GM13977 (cell line): ENCODE measurements at places on chromosomes 11 and 22.

DNA sequence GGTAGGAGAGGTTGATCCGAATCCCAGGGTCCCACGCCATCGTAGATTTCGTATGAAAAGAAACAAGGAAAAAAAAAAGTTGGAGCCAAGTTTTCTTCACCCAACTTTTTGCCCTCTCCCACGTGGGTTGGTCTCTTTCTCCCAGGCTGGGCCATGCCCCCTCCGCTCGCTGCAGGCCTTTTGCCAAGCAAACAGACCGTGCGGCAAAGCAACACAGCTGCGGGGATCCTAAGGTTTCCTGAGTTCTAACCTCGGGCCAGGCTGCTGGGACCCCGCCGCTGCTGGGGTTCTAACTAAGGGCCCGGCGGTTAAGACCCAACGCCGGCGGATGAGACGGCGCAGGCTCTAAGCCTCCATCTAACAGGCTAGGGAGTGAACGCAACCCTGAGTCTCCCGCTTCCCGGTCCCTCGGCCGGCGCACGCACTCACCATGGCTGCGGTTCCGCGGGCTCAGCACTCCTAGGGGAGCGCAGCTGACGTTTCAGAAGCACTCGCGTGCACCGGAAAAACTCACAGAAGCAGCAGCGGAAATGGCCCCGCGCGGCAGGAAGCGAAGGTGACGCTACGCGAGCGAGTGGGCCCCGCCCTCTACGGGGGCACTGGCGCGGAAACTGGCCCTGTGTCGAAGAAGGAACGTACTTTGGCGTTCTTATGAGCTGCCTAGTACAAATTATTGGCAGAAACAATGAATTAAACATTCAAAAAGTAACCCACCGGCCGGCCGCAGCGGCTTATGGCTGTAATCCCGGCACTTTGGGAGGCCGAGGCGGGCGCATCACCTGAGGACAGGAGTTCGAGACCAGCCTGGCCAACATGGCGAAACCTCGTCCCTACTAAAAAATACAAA lies at the start of gene SNU13:
SNU13 (minus strand) TSS at position 503 of the 847 bp plus-strand sequence; CDS start at position 432, 71 bp downstream.
- DNase-seq = peak; percentile 91

GRCh38 chr22:41260871-41261270 lies 20.1 kb upstream of the CHADL start:
- no peak for DNase-seq

GRCh38 chr22:33842421-33843094 lies 77.7 kb downstream of the LARGE1 start:
- no peak for DNase-seq

DNA sequence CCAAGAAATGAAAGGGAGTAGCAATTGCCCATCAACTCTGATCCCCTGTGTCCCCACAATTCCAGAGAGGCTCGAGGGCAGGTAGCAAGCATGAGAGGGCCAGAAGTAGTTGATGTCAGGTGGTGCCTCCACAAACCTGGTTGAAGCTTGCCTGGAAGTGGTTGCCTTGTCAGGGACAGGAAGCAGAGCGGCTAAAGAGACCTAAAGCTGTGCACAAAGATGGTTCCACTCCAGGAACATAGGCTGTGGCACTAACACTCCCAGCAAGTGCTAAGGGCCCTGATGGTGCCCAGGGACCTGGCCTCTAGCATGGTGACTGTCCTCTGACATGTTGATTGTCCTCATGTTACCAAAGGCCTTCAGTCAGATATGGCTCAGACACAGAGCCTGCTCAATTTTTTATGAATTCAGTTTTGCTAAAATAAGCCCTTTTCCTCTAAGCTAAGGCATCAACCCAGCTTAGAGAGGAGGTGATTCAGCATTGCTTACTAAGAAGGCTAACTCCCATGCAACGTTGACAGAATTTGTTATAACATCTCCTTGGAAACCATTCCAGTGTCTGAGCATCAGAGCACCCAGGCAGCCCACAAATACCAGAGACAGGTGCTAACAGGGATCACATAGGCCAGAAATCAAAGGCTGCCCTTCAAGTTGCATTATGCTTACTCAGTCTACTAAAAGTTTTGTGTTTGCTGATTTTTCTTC lies 196.3 kb upstream of the ARHGAP20 start:
- no peak for DNase-seq

GRCh38 chr11:132177106-132177505 lies 806.7 kb downstream of the NTM start:
- no peak for DNase-seq

DNA sequence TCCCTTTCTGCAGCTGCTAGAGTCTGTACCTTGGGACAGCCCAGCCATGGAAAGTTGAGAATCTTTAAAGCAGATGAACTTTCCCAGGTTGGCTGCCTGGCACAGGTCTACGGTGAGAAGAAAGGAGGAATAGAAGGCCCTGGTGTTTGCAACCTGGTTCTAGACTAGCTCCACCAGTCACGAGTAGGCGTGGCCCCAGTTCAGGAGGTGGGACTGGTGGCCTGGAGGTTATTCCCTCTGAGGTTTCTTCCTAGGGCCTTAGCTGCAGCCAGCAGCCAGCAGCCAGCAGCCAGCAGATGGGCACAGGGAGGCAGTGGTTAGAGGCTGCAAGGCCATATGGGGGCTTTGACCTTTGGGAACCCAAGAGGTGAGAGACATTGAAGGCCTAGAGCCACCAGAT lies 40.9 kb downstream of the PRDM11 start:
- no peak for DNase-seq

GRCh38 chr11:112689851-112690250 lies 271.4 kb upstream of the NCAM1 start:
- no peak for DNase-seq

DNA sequence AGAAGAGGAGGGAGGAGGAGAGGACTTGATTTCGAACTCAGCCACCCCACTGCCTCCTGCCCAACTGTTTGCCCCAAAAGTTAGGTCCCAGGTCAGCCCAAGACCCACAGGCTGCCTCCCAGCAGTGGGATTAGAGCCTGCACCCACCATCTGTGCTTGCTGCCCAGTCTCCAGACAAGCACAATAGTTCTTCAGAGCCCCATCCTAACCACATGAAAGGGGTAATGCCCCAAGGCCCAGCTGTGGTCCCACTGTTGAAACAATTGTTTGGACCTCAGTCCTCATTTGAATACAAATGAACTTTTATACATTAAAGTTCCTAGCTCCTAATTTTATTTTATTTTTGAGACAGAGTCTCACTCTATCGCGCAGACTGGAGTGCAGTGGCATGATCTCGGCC lies 5.4 kb upstream of the VPS51 start:
- no peak for DNase-seq

- DNase-seq = no peak
Measured at GRCh38 chr11:34585304-34585734, 35.6 kb upstream of the EHF start.

DNA sequence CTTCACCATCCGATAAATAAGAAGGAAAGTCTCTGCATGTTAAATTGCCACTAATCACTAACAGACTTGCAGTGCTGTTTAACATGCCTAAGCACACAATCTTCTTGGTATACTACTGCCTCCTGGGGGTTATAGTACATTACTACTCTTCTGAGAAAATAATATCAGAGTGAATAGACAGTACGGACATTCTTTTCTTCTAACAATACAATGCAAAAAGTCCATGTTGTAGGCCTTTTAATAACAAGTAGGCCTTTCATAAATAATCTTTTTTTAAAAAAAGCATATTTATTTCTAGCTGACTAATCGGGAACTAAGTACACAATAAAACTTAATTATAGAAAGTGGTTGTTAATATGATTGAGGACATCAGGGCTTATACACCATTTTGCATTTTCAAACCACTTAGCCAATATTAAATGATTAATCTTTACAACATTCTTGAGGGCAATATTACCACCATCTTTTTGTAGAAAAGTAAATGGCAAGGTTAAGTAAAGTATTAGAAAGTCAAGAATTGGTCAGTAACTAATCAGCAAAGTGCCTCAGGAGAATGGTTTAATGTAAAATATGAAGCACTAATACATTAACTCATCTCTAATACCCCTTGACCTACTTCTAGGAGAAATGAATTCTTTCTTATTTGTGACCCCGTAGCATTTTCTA lies 84.7 kb downstream of the TTC28 start:
- peak; percentile 42 for DNase-seq

DNA sequence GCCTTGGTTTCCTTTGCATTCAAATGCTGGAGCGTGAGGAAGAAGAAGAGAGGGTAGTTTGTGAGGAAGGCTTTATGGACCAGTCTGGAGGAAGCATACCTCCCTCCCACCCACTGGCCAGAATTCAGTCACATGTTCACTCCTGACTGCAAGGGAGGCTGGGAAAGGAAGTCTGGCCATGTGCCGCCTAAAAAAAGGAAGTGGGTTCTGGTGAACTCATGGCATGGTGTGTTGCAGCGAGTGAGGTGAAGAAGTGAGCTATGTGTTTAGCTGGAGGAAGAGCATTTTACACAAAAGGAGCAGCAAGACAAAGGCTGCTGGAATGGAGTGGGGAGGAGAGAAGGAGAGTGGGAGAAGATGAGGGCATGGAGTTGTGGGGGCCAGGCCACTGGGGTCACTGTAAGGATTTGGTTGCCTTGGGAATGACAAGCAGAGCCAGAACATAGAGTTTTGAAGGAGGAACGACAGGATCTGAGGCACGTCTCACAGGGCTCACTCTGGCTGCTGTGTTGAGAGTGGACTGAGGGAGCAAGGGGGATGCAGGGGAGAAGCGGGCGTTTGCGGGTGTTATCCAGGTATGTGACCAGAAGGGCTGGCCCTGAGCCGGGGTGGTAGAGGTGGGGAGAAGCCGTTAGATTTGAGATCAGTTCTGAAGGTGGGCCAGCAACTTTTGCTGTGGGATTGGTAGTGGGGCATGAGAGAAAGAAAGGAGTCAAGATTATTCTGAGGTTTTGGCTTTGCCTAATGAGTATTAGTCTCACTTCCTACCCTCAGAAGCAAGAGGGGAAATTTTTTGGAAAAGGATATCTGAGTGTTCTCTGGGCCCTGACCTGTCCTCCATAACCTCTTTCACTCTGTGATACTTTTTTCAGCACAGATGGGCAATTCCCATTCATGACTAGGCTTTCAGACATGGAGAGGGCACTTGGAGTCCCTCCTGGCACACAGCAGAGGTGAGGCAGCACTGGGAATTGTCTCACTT lies 26.4 kb downstream of the BMAL1 start:
- DNase-seq = no peak

- DNase-seq = no peak
Measured at GRCh38 chr22:24977370-24978221, 25.1 kb downstream of the KIAA1671 start.

GRCh38 chr11:70112017-70112434 lies 33.9 kb downstream of the ANO1 start:
- no peak for DNase-seq

DNA sequence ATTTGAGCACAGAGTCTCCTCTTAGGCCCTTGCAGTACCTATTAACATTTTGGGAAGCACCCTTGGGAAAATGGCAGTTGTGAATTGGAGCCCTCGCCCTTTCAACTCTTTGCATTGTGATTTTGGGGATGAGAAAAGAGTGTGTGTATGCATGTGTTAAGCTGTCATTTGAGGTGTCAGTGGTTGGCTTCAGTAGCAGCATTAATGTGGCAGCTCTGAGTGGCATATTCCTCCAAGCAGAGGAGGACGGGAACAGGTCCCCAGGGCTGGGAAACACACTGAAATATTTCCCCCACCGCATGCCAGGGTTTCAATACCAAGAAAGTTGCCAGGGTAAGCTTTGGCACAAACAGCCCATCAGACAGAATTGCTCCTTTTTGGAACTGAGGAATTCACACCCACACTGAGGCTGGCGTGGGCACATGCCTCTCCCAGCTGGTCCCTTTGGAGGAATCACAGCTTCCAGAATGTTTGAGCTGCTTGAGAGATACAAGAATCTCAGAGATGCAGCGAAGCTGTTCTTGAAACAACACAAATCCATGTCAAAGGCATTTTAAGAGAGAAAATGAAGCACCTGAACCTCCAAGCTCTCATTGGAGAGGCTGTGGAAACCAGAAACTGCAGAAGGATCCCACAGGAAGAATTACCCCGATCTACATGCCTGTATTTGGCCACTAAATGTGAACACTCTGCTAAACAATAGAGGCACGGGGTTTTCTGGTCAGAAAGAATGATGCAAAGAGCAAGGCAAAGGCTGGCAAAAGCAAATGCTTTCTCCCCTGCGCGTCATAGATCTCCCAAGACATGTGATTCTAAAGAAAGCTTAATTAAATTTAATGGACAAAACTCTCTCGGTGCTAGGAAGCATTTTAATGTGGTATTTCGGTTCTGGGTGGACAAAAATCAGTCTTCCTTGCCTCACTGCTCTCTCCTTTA lies 67.2 kb upstream of the RCN1 start:
- DNase-seq = no peak

DNA sequence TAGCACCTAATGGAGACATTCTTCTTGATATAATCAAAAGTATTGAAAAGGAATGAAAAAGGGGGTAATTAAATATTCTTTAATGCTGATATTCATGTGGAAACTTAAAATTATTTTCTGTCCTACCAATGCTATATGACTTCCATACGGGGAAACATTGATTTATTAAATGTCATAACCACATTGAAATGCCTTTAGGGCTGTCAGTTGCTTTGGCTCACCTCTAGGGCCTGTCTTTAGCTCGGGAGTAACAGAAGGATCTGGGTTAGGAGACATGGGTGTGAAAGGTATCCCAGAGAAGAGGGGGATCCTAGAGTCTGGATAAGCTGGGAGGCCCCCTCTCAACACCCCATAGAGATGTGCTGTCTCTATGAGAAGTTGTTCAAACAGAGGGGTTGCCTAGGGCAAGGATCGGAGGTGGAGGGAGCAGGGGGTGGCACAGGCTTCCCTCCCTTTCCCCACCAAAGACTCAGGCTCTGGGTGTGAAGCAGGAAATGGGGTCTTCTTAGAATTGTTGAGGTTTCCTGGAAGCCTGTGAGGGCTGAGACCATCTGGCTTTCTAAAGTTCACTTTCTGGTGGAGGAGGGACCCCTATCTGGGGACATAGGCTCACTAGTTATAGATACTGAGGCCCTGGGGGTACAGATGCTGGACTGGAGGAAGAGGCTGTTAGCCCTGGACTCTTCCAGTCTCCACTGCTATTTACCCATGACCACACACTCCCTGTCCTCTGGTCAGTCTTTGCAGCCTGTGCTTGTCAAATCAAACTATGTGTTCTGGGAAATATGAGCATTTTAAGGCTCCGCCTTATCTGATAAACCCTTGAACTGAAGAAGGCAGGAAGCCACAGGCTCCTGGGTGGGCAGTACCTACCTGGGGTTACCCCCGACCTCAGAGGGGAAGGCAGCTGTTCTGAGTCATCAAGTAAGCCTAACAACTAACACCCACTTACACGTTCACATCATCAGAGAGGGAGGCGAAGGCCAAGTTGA lies 55.8 kb upstream of the RRAS2 start:
- peak; percentile 36 for DNase-seq

- DNase-seq = no peak
Measured at GRCh38 chr22:49264696-49265095, 563.0 kb downstream of the BRD1 start.

DNA sequence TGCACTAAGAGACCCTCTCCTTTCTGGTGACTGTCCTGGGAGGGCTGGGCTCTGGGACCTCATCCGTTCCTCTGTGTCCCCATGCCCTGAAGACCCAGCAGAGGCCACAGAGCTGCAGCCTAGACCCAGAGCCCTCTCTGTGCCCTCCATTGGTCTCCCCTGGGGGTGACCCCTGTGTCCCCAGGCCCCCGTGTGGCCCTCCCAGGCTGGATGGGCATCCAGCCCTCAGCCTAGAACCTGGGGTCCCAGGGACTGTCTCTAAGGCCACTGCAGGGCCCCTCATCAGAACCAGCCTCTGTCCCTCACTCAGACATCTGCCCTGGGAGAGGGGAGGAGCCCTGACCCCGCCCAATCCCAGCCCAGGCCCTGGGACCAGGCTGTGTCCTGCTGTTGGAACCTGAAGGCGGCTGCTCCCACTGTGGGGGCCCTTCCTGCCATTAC lies 5.7 kb downstream of the IGLL1 start:
- no peak for DNase-seq
